ENCODE measurements at places on chromosomes 1 and 21. TPM values are rescaled to one million over a fixed set of nuclear protein-coding genes. Genes with fewer than 3 reads are reported as not detected.

ADAMTS4 gene
- 0.10 TPM for polyA plus RNA-seq

DNA sequence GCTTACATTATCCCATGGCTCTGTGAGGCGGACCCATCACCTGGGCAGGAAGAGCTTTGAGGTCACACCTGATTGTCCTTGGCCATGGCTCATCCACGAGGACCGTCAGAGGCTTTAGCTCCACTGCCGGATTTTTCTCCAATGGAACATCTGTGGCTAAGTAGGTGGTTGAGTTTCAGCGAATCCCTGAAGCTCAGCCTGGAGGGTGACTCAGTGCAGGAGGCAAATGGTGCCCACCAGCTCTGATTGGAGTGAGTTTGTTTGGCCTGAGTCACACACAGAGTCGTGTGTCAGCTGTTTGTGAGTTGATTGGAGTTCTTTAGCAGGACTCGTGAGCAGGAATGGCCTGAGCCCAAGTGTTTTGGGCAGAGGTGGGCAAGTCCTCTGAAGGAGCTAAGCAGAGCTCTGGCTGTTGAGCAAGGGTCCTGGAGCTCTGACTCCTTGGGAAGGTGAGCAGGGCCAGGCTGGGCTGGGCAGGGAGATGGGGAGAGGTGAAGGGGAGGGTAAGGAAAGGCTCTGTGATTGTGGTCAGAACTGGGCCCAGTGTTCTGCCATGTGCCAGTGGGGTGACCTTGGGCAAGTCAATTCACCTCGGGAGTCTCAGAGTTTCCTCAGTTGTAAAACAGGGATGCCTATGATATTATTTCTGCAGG is 2.0 kb downstream of the SLC6A17 start:
- no peaks in the 10 kb centered on the region for H3K36me3 ChIP-seq
- DNase-seq: no peak
- peaks cover 7% of the 10 kb centered on the region for H3K4me1 ChIP-seq
- H3K27me3 ChIP-seq: no peaks in the 10 kb centered on the region
- H3K27ac ChIP-seq: no peak overlapping the region
- no peak overlapping the region for H3K4me3 ChIP-seq

DNA sequence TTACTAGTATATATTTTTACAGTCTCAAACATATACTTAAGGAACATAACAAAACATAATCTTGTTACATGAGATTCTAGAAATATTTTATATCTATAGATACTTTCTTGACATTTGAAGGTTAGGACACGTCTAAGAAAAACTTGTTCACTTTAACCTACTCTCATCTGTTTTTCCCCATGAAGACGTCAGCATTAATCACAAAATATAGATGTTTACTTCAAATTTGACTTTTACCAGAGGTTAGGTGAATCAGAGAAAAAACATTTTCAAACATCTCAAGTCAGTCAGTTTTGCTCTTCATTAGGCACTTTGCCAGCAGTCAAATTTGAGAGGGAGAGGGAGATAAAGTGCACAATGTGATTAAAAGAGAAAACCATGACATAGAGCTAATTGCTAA is 47.7 kb downstream of the BRINP3 start:
- no peaks in the 10 kb centered on the region for H3K36me3 ChIP-seq
- no peak overlapping the region for H3K27ac ChIP-seq
- no peaks in the 10 kb centered on the region for H3K27me3 ChIP-seq
- no peaks in the 10 kb centered on the region for H3K4me1 ChIP-seq

DNA sequence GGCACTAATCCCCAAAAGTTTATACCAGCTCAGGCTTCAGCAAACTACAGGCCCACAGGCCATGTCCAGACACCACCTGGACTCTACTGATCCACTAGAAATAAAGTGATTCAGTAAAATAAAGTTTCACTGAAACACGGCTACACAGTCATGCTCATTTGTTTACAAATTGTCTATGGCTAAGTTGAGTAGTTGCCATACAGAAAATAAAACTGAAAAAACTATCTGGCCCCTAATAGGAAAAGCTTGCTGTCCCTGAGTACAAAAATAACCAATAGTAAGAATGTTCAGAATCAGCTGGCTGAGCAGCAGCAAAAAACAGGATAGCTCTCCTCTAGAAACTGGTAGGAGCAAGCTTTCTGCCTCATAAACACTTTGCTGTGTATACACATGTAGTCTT is 221.5 kb downstream of the RERE start:
- no peaks in the 10 kb centered on the region for H3K27me3 ChIP-seq
- H3K36me3 ChIP-seq: peaks cover 8% of the 10 kb centered on the region
- no peak overlapping the region for H3K4me3 ChIP-seq
- peak overlapping the region; percentile 22 for H3K27ac ChIP-seq

DNA sequence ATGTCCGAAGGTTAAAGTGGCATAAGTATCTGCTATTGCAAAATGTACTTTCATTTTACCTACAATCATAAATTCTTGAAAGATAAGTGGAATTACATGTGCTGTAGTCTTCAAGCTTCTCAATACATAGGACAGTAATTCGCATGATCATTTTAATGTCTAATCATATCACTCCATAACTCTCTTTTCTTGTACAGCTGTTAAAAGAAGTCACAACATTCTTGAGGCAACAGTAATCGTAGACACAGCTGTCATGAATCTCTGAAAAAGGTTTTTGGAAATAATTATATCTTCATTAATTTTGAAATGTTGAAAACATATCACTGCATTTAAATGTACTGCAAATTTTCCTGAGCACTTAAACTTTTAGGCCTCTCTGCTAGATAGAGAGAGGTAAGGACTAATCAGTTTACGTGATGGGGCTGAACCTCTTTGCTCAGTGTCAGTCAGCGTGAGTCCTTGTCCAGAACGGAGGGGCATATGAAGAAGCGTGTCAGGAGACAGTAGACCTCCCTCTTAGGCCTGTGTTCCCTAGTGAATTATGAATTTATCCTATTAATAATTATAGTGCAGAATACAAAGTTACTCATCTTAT is 133.4 kb downstream of the NEK7 start:
- no peak for DNase-seq
- H3K4me3 ChIP-seq: no peak overlapping the region
- H3K36me3 ChIP-seq: peaks cover 3% of the 10 kb centered on the region
- no peaks in the 10 kb centered on the region for H3K4me1 ChIP-seq
- no peaks in the 10 kb centered on the region for H3K27me3 ChIP-seq

DNA sequence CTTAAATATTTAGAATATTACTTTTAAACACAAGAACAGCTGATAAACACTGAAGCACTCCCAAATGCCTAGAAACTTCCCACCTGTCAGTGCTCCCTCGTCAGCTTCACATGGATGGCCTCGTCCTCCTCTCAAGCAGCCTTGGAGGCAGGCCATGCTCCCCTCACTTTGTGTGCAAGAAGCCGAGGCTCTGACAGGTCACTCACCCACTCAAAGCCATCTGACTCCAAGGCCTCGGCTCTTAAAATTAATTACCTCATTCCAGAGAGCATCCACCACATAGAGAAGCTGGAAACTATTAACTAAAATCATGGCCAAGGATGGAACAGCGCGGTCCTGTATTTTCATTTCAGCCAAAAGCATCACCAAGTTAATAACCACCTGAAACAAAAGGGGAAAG is 17.8 kb downstream of the LBR start:
- H3K4me3 ChIP-seq: no peak overlapping the region
- H3K4me1 ChIP-seq: peaks cover 13% of the 10 kb centered on the region
- peaks cover 6% of the 10 kb centered on the region for H3K36me3 ChIP-seq
- H3K27me3 ChIP-seq: no peaks in the 10 kb centered on the region
- DNase-seq: no peak

- H3K27me3 ChIP-seq: no peaks in the 10 kb centered on the region
- DNase-seq: no peak
- H3K4me3 ChIP-seq: no peak overlapping the region
Measured at GRCh38 chr1:46275030-46275337, 27.4 kb downstream of the RAD54L start.

- no peaks in the 10 kb centered on the region for H3K4me1 ChIP-seq
- DNase-seq: no peak
- H3K4me3 ChIP-seq: no peak overlapping the region
- H3K36me3 ChIP-seq: no peaks in the 10 kb centered on the region
Measured at GRCh38 chr1:76613886-76614285, 253.4 kb upstream of the ST6GALNAC5 start.

DNA sequence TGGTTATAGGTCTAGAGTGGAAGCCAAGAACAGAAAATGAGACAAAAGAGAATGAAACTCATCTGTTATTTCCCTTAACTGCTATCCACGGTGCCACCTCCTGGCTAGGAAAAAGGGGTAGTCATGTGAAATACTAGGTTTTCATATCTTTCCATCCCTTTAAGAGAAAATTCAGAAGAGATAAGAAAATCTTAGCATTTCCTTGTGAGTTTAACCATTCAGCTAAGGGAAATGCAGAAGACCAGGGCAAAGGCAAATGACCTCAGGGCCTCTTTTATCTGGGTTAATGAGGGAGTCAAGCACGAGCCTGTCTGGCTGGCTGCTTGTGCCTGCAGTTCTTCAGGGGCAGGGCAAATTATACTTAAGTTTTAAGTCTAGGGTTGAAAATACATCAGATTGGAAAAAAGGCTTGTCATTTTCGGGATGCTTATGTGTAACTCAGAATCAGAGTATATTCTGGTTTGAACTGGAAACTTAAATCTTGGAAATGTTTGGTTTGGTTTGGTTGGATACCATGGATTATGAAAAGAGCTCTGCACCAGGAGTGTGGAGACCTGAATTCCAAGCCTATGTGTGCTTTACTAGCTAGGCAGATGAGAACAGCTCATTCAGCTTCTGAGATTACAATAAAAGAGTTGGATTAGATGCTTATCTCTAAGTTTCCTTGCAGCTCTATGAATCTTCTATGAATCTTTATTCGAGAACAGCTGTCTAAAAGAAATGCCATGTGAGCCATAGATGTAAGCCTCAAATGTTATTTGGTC is 19.9 kb downstream of the NIBAN1 start:
- no peak for DNase-seq
- no peak overlapping the region for H3K4me3 ChIP-seq
- no peak overlapping the region for H3K27ac ChIP-seq
- H3K36me3 ChIP-seq: no peaks in the 10 kb centered on the region

DNA sequence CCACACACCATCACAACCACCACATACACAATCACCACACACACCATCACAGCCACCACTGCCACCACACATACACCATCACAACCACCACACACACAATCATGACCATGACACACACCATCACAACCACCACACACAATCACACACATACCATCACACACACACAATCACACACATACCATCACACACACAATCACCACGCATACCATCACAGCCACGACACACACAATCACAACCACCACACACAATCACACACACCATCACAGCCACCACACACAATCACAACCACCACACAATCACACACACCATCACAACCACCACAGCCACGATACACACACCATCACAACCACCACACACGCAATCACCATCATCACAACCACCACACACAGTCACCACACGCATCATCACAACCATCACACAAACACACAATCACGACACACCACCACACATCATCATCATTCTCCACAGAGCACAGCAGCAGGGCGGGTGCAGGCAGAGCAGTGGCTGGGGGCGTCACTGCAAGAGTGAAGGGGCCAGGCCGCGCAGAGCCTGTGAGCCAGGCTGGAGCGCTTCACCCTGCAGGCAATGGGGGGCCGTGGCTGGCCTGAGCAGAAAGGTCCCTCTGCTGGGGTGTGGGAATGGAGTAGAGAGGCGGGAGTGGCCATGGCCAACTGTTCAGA is 32.6 kb downstream of the CDCP2 start:
- H3K27me3 ChIP-seq: no peaks in the 10 kb centered on the region
- no peak for DNase-seq
- H3K27ac ChIP-seq: no peak overlapping the region
- H3K4me1 ChIP-seq: peaks cover 5% of the 10 kb centered on the region

GRCh38 chr1:9555942-9556341 is 16.7 kb downstream of the SLC25A33 start:
- no peaks in the 10 kb centered on the region for H3K36me3 ChIP-seq
- no peaks in the 10 kb centered on the region for H3K4me1 ChIP-seq
- H3K27ac ChIP-seq: no peak overlapping the region
- no peak for DNase-seq

- H3K4me3 ChIP-seq: no peak overlapping the region
- H3K4me1 ChIP-seq: no peaks in the 10 kb centered on the region
- DNase-seq: no peak
- no peaks in the 10 kb centered on the region for H3K27me3 ChIP-seq
- H3K27ac ChIP-seq: no peak overlapping the region
Measured at GRCh38 chr1:107172450-107173170, 31.8 kb downstream of the NTNG1 start.

- no peak for DNase-seq
- no peak overlapping the region for H3K27ac ChIP-seq
- no peaks in the 10 kb centered on the region for H3K36me3 ChIP-seq
- peaks cover 8% of the 10 kb centered on the region for H3K4me1 ChIP-seq
- no peak overlapping the region for H3K4me3 ChIP-seq
Measured at GRCh38 chr21:42161401-42161955, 57.5 kb upstream of the ABCG1 start.
